ENCODE measurements at places on chromosomes 2 and 18. TPM values are rescaled to one million over a fixed set of nuclear protein-coding genes. Genes with fewer than 3 reads are reported as not detected.
A peak's percentile ranks its signal among the peaks of the same experiment; 100 is the strongest.

DNA sequence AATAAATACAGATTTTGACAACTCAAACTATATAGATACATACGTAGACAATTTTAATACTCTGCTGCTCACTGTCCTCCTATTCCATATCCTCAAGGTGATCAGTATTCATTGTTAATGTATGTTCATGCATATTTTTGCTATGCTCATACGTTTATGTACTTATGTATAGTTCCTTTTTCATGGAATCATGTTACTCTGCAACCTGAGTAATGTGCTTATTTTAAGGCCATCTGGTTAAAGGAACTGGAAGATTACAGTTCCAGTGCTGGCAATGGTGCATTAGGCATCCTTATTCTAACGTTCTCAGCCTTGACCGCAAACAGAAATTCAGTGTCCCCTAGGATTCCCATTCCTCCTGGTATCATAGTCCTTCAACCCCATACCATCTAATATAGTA, 385.0 kb upstream of the TNP1 start:
- DNase-seq, result no peak

GRCh38 chr18:4549164-4549872, 94.2 kb upstream of the DLGAP1 start:
- DNase-seq, result no peak

DNA sequence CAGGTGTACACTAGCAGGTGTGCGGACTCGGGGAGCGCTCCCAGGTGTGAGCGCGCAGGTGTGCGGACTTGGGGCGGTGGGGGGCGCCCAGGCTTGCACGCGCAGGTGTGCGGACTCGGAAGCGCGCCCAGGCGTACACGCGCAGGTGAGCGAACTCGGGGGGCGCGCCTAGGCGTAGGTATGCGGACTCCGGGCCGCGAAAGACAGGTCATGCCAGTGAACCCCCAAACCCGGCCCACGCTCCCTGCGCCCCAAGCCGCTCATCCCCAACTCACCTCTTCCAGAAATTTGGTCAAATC, 342 bp downstream of the CYB5A start:
- no peak for DNase-seq

DNA sequence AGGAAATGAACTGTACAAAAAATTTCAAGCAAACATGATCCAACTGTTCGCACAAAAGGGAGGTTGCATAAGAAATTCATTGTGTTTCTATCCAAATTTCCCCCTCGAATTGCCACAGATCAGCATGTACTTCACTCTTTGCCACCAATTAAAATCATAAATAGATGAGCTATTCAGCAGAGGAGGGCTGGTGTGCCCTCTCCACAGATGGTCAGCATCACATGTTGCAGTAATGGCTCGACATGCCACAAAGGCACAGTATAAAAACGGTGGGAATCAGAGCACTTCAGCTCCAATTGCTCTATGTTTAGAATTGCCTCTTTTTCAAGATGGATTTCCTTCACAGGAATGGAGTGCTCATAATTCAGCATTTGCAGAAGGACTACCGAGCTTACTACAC, at the start of gene G6PC2:
G6PC2 (plus strand) TSS at position 289 of the 400 bp plus-strand sequence; CDS start at position 330, 41 bp downstream.
- DNase-seq, result no peak

GRCh38 chr18:28114472-28114871, 62.5 kb downstream of the CDH2 start:
- no peak for DNase-seq

- no peak for DNase-seq
These were observed 97.6 kb downstream of the GRB14 start for GRCh38 chr2:164523726-164524125.

DNA sequence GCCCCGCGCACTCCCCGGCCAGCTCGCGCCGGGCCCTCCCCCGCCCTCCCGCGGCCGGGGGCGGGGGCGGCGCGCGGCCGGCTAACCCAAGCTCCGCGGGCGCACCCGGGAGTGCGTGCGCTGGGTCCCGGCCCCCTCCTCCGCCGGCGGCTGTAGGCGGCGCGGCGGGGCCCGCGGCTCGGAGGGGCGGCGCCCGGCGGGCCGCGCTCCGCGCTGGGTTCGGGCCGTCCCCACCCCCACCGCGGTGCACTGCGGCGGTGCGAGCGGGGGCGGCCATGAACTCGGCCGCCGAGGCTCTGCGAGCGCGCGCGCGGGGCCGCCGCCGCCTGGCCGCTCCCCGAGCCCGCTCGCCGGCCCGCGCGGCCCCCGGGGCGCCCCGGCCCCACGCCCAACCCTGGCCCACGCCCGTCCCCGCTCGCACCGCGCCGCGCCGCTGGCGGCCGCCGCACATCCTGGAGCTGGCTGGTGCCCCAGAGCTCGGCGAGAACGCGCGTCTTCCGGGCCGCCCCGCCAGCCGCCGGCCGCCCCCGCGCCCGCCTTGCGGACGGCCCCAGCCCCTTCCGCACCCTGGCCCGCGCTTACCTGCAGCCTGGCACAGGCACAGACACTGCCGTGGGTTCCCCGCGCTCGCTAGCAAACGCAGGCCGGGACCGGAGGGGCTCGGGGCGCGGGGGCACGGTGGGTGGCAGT, at the start of gene ZBTB14:
ZBTB14 (minus strand) TSS at position 496 of the 690 bp plus-strand sequence. CDS start 2,480 bp downstream, outside the sequence.
- DNase-seq, result peak; percentile 76

GRCh38 chr2:127624320-127624755, 21.6 kb upstream of the GPR17 start:
- no peak for DNase-seq

GRCh38 chr2:64853894-64854293, 135.3 kb upstream of the SLC1A4 start:
- no peak for DNase-seq

UBR3 gene
- total RNA-seq, result 31.1 TPM

ANKRD30B gene
- not detected for total RNA-seq

DNA sequence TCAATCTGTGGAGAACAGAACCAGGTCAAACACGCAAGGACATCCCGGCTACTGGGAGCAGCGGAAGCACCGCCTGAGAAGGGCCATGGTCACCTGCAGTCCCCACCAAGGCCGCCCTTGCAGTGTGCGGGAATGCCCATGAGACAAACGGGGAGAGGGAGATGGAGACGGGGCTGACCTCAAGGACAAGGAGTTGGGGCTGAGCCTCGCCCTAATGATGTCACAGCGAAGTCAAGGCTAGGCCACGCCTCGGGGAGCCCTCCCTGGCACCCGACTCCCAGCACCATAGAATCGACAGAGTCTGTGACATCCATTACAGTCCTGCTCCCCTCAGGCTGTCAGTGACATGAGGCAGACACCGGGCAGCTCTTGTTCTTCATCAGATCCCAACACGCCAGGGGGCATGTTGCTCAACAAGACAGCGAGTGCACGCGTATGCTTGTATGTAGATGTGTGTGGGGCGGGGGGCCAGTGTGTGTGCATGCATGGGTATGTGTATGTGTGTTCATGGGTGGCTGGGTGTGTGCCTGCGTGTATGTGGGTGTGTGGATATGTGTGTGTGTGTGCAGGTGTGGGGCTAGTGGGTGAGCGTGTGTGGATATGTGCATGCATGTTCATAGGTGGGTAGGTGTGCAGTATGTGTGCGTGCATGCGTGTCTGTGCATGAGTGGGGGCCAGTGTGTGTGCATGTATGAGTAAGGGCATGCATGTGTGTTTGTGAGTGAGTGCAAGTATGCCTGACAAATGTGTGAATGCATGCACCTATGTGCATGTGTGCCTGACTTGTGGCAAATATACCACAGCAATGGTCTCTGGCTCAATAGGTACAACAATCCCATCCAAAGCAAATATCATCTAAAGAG, 57.0 kb downstream of the ANKMY1 start:
- DNase-seq, result no peak

C2orf15 gene
- total RNA-seq, result 2.3 TPM

- no peak for DNase-seq
These were observed 265.2 kb downstream of the CCDC85A start for GRCh38 chr2:56449002-56449431.

GRCh38 chr18:79106084-79106483, 36.9 kb downstream of the ATP9B start:
- DNase-seq, result no peak

IMP4 gene
- total RNA-seq, result 70.7 TPM

HSPE1 gene
- total RNA-seq, result 58.2 TPM

MC5R gene
- not detected for total RNA-seq

DNA sequence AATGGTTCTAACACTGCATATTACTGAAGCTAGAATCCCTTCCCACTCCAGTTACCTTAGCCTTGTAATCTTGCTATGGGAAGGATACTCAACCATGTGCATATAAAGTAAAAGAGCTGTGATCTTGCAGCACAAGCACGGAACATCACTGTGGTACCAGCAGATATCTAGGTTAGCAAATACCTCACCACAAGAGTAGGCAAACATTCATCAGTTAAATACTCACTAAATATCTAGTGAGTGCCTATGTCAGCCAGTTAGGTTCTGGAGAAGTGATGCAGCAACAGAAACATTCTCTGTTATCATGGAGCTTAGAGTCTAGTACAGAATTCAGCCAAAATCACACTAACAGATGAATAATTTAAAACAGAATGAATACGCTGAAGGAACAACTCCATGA, 349.6 kb upstream of the UBE2E3 start:
- DNase-seq, result no peak

DNA sequence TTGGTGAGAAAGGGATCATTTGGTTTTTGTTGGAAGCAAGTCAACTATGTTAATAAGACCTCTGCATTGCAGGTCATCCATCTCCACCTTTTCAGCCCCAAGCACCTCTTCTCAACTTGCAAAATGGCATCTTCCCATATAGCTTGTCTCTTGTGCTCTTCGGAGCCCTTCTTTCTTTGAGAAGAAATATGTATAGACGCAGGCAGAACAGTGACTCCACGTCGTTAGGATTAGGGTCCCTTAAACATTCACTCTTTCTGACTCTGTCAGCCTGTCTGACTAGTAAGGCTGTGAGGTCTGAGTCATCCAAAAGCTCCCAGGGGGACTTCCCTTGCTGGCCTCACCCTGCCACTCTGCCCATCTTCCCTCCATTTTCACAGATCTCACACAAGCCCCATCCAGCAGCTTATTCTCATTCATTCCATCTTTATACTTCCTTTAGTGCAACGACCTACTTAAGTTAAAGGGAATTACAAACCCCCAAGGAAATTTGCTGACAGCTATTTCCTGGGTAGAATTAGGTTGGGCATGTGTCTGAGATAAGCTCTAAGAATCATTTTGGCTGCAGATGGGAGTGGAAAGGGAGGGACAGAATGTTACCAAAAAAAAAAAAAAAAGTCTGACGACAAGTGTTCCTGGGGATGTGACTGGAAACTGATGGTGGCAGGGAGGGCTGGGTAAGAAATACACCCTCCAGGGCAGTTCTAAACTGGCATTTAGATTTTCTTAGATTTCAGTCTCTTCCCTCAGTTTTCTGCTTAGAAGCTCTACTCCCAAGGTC, 37.7 kb upstream of the MEX3C start:
- no peak for DNase-seq

- DNase-seq, result no peak
These were observed 37.0 kb upstream of the LYPD6B start for GRCh38 chr2:149001496-149001895.

DNA sequence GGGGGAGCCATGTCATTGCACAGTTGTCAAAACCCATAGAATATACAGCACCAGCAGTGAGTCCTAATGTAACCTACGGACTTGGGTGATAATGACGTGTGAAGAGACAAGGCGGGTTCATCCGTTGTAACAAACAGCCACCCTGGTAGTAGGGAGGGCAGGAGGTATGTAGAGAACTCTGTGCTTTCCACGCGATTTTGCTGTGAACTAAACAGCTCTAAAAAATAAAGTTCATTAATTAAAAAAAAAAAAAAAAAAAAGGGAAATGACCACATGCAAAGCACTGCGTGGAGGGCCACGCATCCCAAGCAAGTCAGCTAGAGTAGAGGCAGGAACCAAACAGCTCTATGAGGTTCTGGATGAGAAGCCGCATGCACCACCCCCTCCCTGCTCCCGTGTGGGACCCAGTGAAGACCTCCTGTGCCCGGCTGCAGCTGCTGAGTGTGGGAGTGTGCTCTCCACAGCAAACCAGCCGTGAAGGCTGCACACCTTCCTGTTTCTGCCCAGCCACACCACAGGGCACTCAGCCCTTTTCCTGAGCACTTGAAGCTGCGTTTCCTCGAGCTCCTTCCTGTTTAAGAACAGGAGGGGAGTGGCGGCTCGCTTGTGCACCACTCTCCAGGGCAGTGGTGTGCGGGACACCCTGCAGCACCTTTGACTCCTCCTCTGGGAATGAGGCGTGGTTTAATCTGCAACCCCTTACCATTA, 65.6 kb downstream of the ODC1 start:
- DNase-seq, result peak; percentile 54
